ENCODE measurements at places on chromosomes 4 and X. TPM values are rescaled to one million over a fixed set of nuclear protein-coding genes. Genes with fewer than 3 reads are reported as not detected.

Gene REPS2
- total RNA-seq = 26.3 TPM

Gene ADH1B
- total RNA-seq = 0.23 TPM

Gene P2RY4
- total RNA-seq = not detected

Gene TNMD
- 0.23 TPM for total RNA-seq

Gene PCDH10
- 173 TPM for total RNA-seq

Gene NDNF
- total RNA-seq = 11.8 TPM

Gene INTS12
- 37.8 TPM for total RNA-seq

Gene TSPAN7
- 141 TPM for total RNA-seq

Gene PTPN13
- total RNA-seq = 30.2 TPM

Gene HSPA4L
- total RNA-seq = 21.0 TPM

Gene NPNT
- 31.6 TPM for total RNA-seq

Gene EDA
- 4.4 TPM for total RNA-seq

Gene FNIP2
- 53.5 TPM for total RNA-seq

Gene ETNPPL
- 7.2 TPM for total RNA-seq

Gene GSX2
- 3.2 TPM for total RNA-seq

Gene TRPC3
- total RNA-seq = 14.5 TPM

Gene FAM184B
- 9.0 TPM for total RNA-seq

Gene PRDM8
- 5.3 TPM for total RNA-seq

Data from diencephalon (tissue), 1 donor.